SK-N-SH (cell line): ENCODE measurements at places on chromosomes 16 and 17. TPM values are rescaled to one million over a fixed set of nuclear protein-coding genes. Genes with fewer than 3 reads are reported as not detected.

- no peak overlapping the region for H3K27ac ChIP-seq
- DNase-seq = no peak
- H3K27me3 ChIP-seq = no peaks in the 10 kb centered on the region
- no peak overlapping the region for H3K4me3 ChIP-seq
- no peaks in the 10 kb centered on the region for H3K4me1 ChIP-seq
Measured at GRCh38 chr17:56543280-56543679, 50.2 kb upstream of the NOG start.

Gene GPR142
- polyA plus RNA-seq = not detected in 2 replicates

GRCh38 chr16:69514356-69514755, 51.4 kb upstream of the NFAT5 start:
- no peaks in the 10 kb centered on the region for H3K4me1 ChIP-seq
- DNase-seq = no peak
- H3K27ac ChIP-seq = no peak overlapping the region

DNA sequence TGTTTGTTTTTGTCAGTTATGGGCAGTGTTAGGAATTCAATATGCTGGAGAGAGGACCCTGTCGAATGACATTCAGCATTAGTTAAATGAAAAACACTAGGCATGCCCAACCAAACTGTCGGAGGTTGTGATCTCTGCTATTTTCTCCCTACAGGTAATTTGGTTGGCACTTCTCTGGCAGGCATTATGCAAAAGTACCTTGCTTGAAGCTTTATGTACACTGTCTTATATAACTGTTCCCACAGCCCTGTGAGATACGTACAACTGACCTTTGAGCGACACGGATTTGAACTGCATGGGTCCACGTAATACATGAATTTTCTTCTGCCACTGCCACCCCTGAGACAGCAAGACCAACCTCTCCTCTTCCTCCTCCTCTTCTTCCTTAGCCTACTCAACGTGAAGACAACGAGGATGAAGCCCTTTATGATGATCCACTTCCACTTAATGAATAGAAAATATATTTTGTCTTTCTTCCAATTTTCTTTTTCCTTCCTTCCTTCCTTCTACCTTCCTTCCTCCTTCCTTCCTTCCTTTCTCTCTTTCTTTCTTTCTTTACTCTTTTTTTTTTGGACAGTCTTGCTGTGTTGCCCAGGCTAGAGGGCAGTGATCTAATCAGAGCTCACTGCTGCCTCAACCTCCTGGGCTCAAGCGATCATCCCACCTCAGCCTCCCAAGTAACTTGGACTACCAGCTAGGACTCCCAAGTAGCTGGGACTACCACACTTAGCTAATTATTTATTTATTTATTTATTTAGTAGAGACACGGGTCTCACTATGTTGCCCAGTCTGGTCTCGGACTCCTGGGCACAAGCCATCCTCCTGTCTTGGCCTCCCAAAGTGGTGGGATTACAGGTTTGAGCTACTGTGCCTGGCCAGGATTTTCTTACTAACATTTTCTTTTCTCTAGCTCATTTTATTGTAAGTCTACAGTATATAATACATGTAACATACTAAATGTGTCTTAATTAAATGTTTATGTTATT, 77.3 kb downstream of the WIPI1 start:
- DNase-seq = no peak
- no peak overlapping the region for H3K27ac ChIP-seq
- H3K4me1 ChIP-seq = no peaks in the 10 kb centered on the region
- no peaks in the 10 kb centered on the region for H3K36me3 ChIP-seq

Gene CD300C
- not detected in 2 replicates for polyA plus RNA-seq

DNA sequence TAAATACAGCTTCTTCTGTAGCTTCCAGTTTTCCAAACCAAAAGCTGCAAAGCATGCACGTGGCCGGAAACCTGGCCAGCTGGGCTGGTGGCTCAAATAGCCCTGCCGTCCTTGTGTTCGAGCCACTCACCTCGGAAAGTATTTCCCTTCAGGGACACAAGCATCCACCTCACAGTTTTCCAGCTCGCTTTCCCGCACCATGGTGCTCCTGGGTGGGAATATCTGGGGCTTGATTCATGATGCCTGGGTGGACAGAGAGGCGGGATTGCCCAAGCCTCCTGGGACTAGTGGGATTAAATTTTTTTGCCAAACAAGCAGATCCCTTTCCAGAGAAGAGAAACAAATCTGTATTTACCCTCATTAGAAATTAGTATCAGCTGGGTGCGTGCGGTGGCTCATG, 7.1 kb upstream of the MVD start:
- H3K27me3 ChIP-seq = no peaks in the 10 kb centered on the region
- no peak overlapping the region for H3K27ac ChIP-seq
- H3K4me3 ChIP-seq = no peak overlapping the region
- DNase-seq = no peak
- H3K4me1 ChIP-seq = no peaks in the 10 kb centered on the region; the same call in 1 of the 2 replicates
- no peaks in the 10 kb centered on the region; the same call in 1 of the 2 replicates for H3K36me3 ChIP-seq

- peak; percentile 94 for DNase-seq
- H3K4me3 ChIP-seq = peak overlapping the region; percentile 31
- H3K36me3 ChIP-seq = no peaks in the 10 kb centered on the region
- H3K27ac ChIP-seq = no peak overlapping the region
- H3K27me3 ChIP-seq = peaks cover 5% of the 10 kb centered on the region; the same call in 1 of the 2 replicates
Measured at GRCh38 chr16:50467943-50468748, 80.0 kb upstream of the NKD1 start.

DNA sequence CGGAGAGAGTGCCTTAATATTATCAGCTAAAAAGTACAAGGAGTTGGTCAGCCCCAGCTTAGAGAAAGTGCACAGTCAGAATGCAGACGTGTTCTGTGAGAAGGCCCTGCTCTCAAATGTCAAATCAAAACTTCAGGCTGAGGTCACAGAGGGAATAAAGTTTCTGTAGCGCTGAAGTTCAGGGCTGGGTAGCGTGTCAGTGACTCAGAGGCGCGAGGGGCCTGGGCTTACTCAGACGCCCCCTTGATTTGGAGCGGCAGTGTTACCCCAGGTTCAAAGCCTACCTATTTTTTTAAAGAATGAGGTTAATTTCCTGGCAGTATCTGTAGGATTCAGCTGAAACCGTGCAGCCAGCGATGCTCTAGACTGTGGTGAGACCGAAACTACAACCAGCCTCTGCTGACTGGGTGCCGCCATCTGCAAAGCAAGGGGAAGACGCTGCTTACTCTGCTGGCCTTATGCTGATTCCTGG, 4.8 kb downstream of the CIAO3 start:
- no peaks in the 10 kb centered on the region for H3K4me1 ChIP-seq
- DNase-seq = no peak
- H3K27me3 ChIP-seq = no peaks in the 10 kb centered on the region
- H3K27ac ChIP-seq = no peak overlapping the region
- H3K36me3 ChIP-seq = no peaks in the 10 kb centered on the region
- H3K4me3 ChIP-seq = no peak overlapping the region

GRCh38 chr17:57257895-57258851, 1.9 kb downstream of the MSI2 start:
- peaks cover 41% of the 10 kb centered on the region for H3K36me3 ChIP-seq
- peak overlapping the region; percentile 31; the same call in 1 of the 2 replicates for H3K27ac ChIP-seq
- no peaks in the 10 kb centered on the region for H3K27me3 ChIP-seq
- no peak for DNase-seq

DNA sequence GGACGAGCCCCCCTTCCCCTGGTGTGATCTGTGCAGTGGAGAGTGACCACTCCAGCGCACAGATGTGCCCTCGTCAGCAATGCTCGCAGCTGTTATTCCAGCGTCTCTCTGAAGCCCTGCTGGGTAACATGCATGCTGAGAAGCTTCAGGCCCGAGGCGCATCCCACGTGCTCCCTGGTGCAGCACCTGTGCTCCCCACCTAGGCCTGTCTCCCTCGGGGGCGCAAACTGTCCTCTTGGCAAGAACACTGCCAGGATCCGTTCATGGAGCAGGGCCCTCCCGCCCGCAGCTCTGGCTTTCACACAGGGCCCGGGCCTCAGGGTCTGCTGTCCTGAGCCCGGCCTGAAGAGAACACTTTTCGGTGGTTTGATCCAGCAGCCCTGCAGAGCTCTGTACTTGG, 13.0 kb downstream of the TMEM204 start:
- H3K36me3 ChIP-seq = peaks cover 24% of the 10 kb centered on the region; the same call in 1 of the 2 replicates
- no peak overlapping the region for H3K27ac ChIP-seq
- no peak for DNase-seq
- peaks cover 9% of the 10 kb centered on the region for H3K4me1 ChIP-seq
- H3K4me3 ChIP-seq = no peak overlapping the region

DNA sequence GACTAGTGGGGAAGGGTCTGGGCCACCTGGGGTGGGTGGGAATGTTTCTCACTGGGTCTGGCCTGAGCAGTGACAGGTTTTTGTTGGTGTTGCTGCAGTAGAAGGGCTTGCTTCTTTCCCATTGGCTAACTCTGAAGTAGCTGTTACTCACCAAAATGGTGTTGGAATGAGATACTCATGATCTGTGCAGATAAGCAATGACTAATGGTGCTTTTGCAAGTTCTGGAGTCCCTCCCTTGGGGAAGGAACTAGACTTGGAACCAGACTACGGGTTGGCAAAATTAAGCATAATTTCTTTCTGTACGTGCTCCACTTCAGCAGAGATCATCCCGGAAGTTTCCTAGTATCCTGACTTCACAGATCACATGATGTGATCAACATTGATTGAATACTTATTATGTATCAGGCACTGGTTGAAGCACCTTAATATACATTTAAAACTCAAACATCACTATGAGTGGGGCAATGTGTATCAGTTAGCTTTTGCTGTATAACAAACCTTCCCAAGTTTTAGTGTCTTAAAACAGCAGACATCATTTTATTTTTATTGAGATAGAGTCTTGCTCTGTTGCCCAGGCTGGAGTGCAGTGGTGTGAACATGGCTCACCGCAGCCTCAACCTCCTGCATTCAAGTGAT, 30.1 kb downstream of the CHP2 start:
- no peaks in the 10 kb centered on the region for H3K4me1 ChIP-seq
- DNase-seq = no peak
- no peaks in the 10 kb centered on the region for H3K27me3 ChIP-seq
- H3K27ac ChIP-seq = no peak overlapping the region
- no peaks in the 10 kb centered on the region for H3K36me3 ChIP-seq
